ENCODE measurements at places on chromosomes 1 and 21.

GRCh38 chr1:172322219-172323061 is 98.0 kb upstream of the C1orf105 start:
- DNase-seq, result no peak

- DNase-seq, result no peak
These were observed 24.9 kb downstream of the ALPL start for GRCh38 chr1:21534146-21534545.

DNA sequence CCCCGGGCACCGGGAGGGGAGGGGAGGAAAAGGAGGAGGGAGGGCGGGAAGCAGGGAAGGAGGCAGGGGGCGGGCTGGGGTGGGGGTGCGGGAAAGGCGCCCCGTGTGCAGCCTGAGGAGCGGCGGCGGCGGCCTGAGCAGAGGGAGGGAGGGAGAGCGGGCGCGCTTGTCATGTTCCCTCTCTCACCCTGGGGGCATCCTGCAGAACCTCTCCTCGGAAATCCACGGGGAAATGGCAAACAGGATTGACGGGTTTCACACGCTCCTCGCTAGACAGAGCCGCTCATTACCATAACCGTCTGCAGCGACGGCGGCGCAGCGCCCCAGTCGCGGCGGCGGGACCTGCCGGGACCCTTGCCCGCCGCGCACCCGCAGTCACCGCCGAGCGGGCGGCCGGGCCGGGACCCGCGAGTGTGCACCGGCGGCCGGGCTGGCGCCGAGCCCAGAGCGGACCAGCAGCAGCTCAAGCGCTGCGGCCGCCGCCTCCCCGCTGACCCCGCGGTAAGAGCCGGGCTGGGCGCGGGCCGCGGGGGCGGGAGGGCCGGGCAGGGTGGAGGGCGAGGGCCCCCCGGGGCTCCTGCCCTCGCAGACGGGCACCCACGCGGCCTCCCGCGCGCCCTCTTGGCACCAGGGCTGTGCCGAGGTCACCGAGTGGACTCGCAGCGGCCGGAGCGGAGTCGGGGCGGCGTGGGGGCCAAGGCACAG is at the start of gene SERTAD4:
Gene SERTAD4, plus strand, starts transcription at position 286 of the 705 bp plus-strand sequence. CDS start 5,165 bp downstream, outside the sequence.
- DNase-seq, result peak; percentile 64

- DNase-seq, result no peak
These were observed 19.3 kb downstream of the RSBN1 start for GRCh38 chr1:113792986-113793385.

GRCh38 chr1:167330601-167331293 is 110.1 kb downstream of the POU2F1 start:
- DNase-seq, result no peak

DNA sequence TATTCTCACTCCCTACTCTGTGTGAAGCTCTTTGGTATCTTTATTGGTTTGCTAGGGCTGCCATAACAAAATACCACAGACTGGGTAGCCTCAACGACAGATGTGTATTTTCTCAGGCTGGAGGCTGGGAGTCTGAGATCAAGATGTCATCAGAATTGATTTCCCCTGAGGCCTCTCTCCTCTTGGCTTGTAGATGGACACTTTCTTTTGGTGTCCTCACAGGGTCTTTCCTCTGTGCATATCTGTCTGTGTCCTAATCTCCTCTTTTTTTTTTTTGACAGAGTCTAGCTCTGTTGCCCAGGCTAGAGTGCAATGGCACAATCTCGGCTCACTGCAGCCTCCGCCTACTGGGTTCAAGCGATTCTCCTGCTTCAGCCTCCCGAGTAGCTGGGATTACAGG is 71.4 kb upstream of the KCNJ6 start:
- DNase-seq, result no peak

DNA sequence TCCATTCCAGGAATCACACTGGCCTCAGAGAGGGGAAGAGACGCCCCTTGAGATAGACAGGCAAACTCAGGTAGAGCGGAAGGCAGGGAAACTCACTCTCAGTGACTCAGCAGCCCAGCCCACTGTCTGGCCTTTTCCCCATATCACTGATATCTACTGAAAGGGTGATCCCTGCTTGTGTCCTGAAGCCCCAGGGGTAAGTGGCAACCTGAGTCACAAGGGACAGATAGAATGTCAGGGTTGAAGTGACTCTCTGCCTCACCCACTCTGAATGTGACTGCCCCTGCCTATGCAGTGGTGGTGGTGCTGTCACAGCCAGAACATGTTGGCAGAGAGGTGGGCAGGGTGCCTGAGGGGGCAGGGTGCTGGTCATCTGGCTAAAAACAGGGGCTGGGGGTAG is 157.5 kb upstream of the FGGY start:
- DNase-seq, result no peak

- no peak for DNase-seq
These were observed 51.9 kb upstream of the C8B start for GRCh38 chr1:57017717-57018116.

GRCh38 chr21:37415939-37416338 is 49.4 kb downstream of the DYRK1A start:
- no peak for DNase-seq

GRCh38 chr1:156550346-156550745 is 22.0 kb downstream of the IQGAP3 start:
- DNase-seq, result no peak

GRCh38 chr1:6177681-6178380 is 2.3 kb downstream of the CHD5 start:
- DNase-seq, result no peak

GRCh38 chr1:221335161-221336101 is 406.5 kb downstream of the DUSP10 start:
- DNase-seq, result peak; percentile 73

DNA sequence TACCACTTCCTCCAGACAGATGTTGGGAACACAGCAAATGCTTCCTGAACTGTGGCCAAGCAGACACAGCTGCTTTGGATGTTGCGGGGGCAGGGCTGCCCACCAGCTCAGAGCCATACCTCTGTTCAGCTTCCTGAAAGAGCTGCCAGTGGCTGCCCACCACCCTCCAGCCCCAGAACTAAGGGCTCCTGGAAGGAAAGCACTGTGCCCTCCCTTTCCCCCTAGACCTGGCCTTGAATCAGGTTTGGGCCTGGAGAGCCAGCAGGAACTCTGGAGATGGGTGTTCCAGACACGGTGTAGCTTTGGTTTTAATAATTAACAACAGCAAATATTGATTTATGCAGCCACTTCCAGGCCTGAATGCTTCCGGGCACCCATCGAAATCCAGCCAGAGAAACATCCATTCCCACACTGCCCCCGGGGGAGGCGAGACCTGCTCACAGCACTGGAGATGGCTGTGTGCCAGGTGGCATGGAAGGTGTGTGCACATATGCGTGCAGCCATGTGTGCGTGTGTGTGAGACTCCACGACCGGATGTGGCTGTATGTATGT is 45.7 kb downstream of the RAP1GAP start:
- no peak for DNase-seq

GRCh38 chr1:160040476-160040875 is 8.7 kb upstream of the PIGM start:
- DNase-seq, result no peak

- DNase-seq, result no peak
These were observed 34.5 kb downstream of the OR10R2 start for GRCh38 chr1:158506369-158506987.

GRCh38 chr1:12468323-12468722 is 149.7 kb downstream of the DHRS3 start:
- no peak for DNase-seq

- peak; percentile 31 for DNase-seq
These were observed 75.6 kb downstream of the TAS1R2 start for GRCh38 chr1:18783705-18784481.

DNA sequence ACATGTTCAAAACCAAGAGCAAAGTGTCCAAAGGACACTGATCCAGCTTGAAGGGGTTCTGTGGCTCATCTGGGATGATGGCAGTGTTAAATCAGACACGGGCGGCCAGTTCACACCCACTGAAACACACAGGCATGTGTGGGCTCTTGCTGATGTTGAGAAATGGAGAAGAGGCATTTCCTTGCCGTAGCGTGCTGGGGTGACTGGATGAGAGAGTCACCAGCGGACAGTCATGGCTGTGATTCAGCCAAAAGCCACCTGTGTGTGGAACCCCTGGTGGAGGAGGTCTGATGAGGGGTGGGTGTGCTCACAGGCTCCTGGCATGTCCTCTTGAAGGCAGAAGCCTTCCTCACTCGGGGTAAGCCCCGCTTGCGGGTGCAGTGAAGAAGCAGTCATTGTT is 7.2 kb downstream of the C1orf35 start:
- no peak for DNase-seq

DNA sequence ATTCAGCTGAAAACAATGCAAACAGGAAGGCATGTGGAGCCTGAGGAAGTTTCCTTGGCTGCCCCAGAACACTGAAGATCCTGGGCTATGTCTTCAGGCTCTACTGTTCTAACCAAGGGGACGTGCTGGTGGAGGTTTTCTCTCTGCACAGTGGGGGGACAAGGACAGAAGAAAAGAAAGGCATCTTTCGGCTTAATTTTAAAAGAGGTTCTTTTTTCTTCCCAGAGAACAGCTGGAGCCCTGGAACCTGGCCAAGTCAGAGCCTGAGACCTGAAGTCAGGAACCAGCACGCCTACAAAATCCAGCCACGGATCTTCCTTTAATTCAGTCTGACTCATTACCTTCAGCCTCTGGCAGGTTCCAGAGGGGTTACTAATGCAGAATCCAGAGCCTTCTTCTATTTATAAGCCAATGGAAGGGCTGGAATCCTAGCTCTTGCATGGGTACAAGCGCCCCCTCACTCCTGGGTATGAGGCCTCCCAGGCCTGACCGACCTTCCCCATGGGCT is 19.8 kb downstream of the CTNNBIP1 start:
- DNase-seq, result peak; percentile 34

- no peak for DNase-seq
These were observed 283.2 kb upstream of the LRRC7 start for GRCh38 chr1:69284508-69284907.

- DNase-seq, result no peak
These were observed 2.5 kb upstream of the GBP4 start for GRCh38 chr1:89201106-89201794.

DNA sequence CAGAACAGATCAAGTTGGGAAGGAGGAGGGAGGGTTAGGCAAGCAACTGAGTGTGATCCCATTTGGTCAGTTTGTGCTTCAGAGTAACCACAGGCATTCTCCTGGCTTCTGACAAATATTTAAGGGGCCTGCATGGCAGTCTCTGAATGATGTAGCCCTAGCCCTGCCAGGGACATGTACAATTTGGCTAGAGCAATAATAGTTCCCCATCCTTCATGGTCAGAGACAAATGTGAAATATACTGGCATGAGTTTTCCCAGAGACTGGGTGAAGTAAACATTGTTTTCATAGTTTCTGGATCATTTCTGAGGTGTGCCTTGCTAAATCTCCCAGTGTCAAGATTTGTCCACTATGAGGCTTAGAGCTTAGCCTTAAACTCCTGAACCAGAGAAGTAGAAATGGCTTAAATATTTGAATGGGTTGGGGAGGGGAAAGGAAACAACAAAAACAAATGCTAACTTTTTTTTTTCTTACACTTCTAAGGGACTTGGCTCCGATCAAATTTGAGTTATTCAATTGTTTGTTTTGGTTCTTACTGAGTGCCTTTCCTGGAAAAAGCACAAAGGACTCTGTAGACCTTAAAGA is 42.0 kb upstream of the UBE2U start:
- DNase-seq, result no peak

DNA sequence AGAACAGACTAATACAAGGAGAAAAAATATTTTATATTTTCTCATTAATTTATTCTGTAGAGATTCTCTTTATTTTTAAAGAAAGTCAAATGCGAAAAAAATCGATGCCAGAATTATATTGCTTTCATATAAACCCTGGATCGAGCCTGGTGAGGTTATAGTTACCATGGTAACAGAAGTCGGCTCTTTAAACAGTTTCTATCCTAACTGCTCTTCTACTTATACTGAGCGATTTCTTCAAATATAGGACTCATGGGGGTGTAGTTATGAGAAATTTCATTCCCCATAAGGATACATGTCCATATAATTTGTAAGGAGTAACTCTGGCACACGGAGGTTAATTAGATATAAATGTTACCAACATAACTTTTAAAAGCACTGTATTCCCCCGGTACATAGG is 973.5 kb upstream of the NCAM2 start:
- DNase-seq, result no peak

GRCh38 chr1:226643177-226643576 is 94.6 kb downstream of the STUM start:
- DNase-seq, result no peak

DNA sequence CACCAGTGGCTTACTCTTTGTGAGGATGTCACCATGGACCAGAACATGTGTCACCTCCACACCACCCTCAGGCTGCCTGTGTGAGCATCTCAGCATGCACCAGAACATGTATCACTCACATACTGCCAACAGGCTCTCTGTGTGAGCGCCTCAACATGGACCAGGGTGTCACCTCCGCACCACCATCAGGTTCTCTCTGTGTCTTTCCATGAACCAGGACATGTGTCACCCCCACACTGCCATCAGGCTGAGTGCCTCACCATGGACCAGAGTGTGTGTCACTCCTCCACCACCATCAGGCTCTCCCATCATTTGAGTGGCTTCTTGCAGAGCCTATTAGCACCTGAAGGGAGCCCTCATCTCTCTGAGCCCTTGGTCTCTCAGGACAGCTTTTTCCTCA is 125.2 kb downstream of the ZNF648 start:
- no peak for DNase-seq

DNA sequence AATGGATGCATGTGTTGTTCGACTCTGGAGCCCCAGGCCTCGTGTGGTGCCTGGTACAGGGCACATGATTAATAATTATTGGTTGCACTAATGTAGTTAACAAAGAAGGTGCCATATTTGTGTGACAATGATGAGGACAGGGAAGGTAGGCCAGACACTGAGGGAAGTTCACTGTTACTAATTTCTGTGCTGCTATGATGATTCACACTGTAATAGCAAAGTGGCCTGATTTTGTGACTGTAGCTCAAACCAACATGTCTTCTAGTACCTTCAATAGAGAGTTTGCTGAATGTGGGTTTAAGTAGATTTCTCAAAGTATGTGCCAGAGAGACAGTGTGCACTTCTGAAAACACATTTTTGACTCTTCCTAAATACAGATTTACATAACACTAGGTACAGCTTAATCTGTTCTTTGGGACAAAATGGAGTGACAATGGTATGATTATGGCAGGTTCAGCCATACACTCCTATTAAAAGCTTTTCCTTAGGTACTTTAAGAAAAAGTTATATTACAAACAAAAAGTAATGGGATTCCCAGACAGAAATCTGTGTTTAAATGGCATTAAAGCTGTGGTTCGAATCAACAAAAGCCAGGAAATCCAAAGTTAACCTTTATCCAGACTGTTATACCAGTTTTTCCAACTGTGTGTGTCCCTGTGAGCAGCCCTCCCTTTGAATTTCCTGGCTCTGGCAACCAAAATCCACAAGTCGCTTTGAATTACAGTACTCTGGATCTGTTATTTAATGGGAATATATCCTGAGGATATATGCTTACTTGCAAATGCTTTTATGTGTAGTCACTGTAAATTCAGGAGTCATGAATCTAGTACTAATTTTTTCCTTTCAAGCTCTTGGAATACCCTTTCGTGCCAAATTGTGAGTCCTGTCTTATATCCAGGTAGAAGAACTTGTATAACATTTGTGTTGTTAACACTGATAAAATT is 277.1 kb upstream of the SGIP1 start:
- no peak for DNase-seq

GRCh38 chr1:7833035-7833434 is 19.8 kb downstream of the UTS2 start:
- no peak for DNase-seq

- no peak for DNase-seq
These were observed 36.7 kb downstream of the ATP1A1 start for GRCh38 chr1:116409751-116410191.

- no peak for DNase-seq
These were observed 48.6 kb upstream of the COL11A1 start for GRCh38 chr1:103156966-103157365.

Measured in retina (tissue), 1 donor.